Activated T-cell treated with anti-CD3 and anti-CD28 coated beads, Interleukin-2, amount 50 U/mL, for 72 hours (primary cell): ENCODE measurements at places on chromosomes 7 and 10. TPM values are rescaled to one million over a fixed set of nuclear protein-coding genes. Genes with fewer than 3 reads are reported as not detected.

- H3K27ac ChIP-seq, result no peak overlapping the region
- DNase-seq, result no peak
- no peaks in the 10 kb centered on the region for H3K36me3 ChIP-seq
- H3K27me3 ChIP-seq, result no peaks in the 10 kb centered on the region
- no peak overlapping the region for H3K4me3 ChIP-seq
Measured at GRCh38 chr10:11387044-11387443, 224.4 kb downstream of the USP6NL start.

DNA sequence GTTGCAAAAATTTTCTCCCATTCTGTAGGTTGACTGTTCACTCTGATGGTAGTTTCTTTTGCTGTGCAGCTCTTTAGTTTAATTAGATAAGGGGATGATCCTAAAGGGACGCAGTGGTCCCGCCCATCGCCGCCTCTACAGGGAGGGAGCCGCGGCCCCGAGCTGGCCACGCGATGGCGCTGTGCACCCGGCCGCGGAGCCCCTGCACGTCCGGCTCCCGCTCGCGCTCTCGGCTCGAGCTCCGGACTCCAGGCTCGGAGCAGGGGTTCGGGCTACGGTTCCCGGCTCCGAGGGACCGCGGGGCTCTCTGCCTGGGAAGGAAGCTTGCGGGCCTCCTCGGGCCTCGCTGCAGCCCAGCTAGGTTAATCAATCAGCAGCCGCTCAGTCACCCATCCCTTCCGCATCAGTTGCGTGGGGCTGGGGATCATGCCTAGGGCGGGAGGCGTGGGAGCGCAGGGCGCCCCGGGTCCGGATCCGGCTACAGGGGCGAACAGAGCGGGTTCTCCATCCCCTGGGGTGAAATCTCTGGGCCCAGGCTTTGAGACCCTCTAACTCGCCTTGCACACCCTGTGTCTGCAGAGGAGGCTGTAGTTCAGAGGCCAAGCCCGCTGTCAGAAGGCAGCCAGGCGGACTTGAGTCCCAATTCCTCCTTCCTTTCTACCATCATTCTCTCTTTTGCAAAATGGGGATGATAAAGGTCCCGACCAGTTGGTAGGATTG lies 97.9 kb downstream of the WDR11 start:
- H3K27ac ChIP-seq, result no peak overlapping the region
- H3K27me3 ChIP-seq, result peaks cover 41% of the 10 kb centered on the region
- peaks cover 9% of the 10 kb centered on the region for H3K4me1 ChIP-seq
- H3K4me3 ChIP-seq, result peak overlapping the region; percentile 58
- peaks cover 1% of the 10 kb centered on the region for H3K36me3 ChIP-seq
- peak; percentile 79 for DNase-seq

Gene OPN4
- not detected for total RNA-seq

- peak overlapping the region; percentile 93 for H3K27ac ChIP-seq
- peaks cover 55% of the 10 kb centered on the region for H3K4me1 ChIP-seq
- no peaks in the 10 kb centered on the region for H3K27me3 ChIP-seq
- H3K4me3 ChIP-seq, result peak overlapping the region; percentile 80
- peak; percentile 11 for DNase-seq
- no peaks in the 10 kb centered on the region for H3K36me3 ChIP-seq
Measured at GRCh38 chr10:109934958-109935793, 11.9 kb upstream of the XPNPEP1 start.

DNA sequence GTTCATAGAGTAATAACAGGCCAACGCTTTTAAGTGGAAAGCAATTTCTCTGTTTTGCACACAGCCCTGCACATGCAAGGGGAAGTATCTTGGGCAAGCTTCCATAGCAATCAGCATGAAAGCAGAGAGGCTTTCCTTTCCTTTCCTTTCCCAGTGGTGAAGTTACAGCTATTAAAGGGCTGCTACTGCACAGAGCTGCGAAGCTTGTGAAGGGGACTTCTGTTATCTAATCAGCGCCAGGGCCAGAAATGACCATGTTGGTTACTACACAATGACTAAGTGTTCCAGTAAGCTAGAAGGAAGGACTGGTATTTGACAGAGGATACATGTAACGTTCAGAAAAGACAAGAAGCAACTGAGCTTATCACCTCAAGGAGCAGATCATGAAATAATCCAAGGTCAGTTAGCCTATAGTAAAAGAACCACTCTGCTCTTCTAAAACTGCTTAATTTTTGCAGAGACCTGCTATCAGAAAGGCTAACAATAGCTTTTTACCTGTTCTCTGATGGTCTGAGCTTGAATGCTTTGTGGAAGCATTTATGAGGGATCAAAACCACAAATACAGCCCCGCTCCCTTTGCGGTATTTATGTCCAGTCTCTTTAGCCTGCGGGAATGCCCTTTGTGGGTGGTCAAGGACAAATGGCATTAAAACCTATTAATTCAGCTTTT lies 45.9 kb downstream of the SGMS1 start:
- no peaks in the 10 kb centered on the region for H3K27me3 ChIP-seq
- no peak overlapping the region for H3K27ac ChIP-seq
- H3K4me3 ChIP-seq, result no peak overlapping the region
- peaks cover 56% of the 10 kb centered on the region for H3K4me1 ChIP-seq

- no peak overlapping the region for H3K27ac ChIP-seq
- H3K36me3 ChIP-seq, result peaks cover 2% of the 10 kb centered on the region
- peak overlapping the region; percentile 87 for H3K4me3 ChIP-seq
- no peaks in the 10 kb centered on the region for H3K27me3 ChIP-seq
Measured at GRCh38 chr10:73494213-73494612, 1.6 kb downstream of the PPP3CB start.

DNA sequence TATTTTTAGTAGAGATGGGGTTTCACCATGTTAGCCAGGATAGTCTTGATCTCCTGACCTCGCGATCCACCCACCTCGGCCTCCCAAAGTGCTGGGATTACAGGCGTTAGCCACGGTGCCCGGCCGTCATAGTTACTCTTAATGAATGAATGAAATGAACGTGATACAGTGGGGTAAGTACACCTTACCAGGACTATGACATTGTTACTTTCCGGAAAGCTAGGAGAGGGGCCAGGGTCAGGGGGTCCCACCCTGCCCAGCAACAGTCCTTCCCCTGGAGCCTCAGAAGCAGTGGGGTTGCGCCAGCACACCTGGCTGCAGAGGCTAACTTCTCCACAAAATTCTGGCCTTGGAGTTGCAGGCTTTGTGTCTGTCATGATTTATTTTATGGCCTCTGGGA lies 21.4 kb downstream of the VSTM4 start:
- H3K36me3 ChIP-seq, result no peaks in the 10 kb centered on the region
- H3K4me3 ChIP-seq, result no peak overlapping the region
- no peak overlapping the region for H3K27ac ChIP-seq
- no peak for DNase-seq
- no peaks in the 10 kb centered on the region for H3K4me1 ChIP-seq

- H3K36me3 ChIP-seq, result no peaks in the 10 kb centered on the region
- H3K27ac ChIP-seq, result no peak overlapping the region
- H3K27me3 ChIP-seq, result no peaks in the 10 kb centered on the region
- DNase-seq, result no peak
Measured at GRCh38 chr7:120441850-120442249, 168.9 kb downstream of the KCND2 start.

DNA sequence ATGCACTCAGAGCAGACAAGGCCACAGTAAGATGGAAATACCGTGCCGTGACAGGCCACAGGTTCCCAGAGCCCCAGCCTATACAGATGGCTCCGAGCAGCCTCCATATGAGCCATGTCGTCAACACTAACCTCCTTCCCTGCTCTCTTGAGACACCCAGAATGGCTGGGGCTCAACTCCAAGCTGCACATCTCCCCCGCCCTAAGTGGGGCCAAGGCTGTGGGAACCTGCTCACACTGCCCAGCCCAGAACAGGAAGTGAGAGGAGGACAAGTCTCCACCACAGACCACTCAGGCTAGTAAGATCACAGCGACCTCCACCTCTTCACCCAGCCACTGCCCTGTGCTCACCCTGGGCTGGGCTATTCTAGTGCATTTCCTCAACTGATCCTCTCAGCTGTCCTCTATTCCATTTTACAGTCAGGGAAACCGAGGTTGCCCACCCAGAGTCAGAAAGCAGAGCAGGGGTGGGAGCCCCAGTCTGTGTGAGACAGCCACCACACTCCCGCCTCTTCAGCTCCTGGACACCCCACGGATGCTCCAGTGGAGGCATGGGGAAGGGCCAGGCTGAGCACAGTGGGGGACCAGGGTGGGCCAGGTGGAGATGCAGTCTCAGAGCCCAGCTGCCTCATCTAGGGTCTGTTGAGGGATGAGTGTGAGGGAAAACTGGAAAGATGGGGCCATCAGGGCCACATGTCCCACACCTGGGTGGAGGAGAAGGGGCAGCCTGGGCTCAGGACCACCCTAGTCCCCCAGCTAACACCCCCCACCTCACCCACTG lies 11.6 kb downstream of the GRID1 start:
- H3K36me3 ChIP-seq, result no peaks in the 10 kb centered on the region
- H3K4me1 ChIP-seq, result no peaks in the 10 kb centered on the region
- H3K4me3 ChIP-seq, result no peak overlapping the region
- peaks cover 14% of the 10 kb centered on the region for H3K27me3 ChIP-seq
- H3K27ac ChIP-seq, result no peak overlapping the region

DNA sequence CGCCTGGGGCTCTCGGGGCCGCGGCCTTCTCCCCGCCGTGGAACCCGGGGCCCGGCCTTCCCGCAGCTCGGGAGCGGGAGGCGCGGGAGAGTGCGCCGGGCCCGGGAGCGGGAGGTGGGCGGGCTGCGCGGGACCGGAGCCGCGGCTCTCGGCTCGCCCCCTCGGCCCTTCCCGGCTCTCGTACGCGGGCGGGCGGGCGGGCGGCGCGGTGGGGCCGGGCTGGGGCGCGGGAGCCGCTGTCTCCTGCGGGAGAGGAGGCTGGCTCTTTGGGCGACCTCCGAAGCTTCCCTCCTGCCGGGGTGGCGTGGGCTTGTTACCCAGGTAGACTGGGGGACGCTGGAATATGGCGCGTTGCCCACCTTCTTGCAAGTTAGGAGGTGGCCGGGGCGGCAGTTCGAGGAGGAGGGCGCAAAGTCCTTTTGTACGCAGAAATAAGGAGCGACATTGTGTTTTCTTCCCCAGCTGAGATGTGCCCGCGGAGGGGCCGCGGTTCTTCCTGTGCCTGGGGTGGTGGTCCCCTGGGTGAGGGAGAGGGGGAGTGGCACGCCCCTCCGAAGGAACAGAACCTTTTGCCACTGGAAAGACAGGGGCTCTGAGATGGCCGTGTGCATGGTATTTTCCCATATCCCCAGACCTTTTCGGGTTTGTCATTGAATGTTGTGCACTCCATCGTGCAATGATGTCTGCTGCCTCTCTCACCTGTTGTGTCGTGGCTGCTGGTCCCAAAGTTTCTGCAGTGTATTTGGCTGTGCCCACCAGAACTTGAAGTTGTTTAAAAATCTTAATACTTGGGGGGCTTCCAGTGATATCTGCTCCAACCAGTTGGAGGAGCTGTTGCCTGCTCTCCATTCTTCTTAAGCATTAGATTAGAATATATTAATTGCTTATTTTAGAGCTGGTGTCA lies 844 bp downstream of the NRF1 start:
- no peaks in the 10 kb centered on the region for H3K27me3 ChIP-seq
- peaks cover 72% of the 10 kb centered on the region for H3K4me1 ChIP-seq
- peak overlapping the region; percentile 97 for H3K4me3 ChIP-seq
- peak overlapping the region; percentile 95 for H3K27ac ChIP-seq

- H3K4me1 ChIP-seq, result no peaks in the 10 kb centered on the region
- no peaks in the 10 kb centered on the region for H3K36me3 ChIP-seq
- no peak overlapping the region for H3K27ac ChIP-seq
- peaks cover 23% of the 10 kb centered on the region for H3K27me3 ChIP-seq
Measured at GRCh38 chr7:24346129-24346528, 62.1 kb downstream of the NPY start.

Gene RBP4
- not detected for total RNA-seq

DNA sequence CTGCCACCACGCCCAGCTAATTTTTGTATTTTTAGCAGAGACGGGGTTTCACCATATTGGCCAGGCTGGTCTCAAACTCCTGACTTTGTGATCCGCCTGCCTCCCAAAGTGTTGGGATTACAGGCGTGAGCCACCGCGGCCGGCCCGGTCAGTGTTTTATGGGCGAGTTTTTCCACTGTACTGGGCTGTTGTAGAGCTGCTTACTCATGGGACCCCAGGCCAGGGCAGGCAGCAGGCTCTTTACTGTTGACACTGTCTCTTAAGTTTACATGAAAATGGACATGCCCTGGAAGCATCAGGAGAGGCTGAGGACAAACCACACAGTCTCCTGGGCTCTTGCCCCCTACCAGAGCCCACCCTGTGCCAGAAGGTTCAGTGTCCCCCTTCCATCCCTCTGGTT lies 11.2 kb downstream of the NACAD start:
- no peak for DNase-seq
- H3K4me1 ChIP-seq, result peaks cover 4% of the 10 kb centered on the region
- H3K4me3 ChIP-seq, result no peak overlapping the region
- no peaks in the 10 kb centered on the region for H3K27me3 ChIP-seq
- H3K27ac ChIP-seq, result no peak overlapping the region
- H3K36me3 ChIP-seq, result no peaks in the 10 kb centered on the region

Gene CNPY1
- total RNA-seq, result not detected

Gene WDR86
- 0.53 TPM for total RNA-seq

DNA sequence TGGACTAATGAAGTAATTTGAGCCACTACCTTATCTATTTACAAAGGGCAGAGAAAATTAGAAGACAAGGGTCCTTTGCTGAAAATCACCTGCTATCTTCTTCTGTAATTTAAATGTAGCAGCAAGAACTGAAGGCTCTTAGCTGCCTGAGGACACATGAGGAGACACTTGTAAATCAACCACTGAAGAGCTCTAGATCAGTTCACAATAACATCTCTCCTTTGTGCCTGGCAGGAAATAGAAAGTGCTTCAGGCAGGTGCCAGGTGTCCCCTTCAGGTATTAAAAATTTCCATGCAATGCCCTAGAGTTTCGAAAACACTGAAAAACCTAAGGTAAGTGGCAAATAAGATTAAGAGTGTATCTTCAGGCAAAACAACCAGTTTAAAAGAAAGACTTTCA lies 474.6 kb downstream of the GRM8 start:
- no peak overlapping the region for H3K27ac ChIP-seq
- H3K36me3 ChIP-seq, result no peaks in the 10 kb centered on the region
- DNase-seq, result no peak
- H3K27me3 ChIP-seq, result no peaks in the 10 kb centered on the region

DNA sequence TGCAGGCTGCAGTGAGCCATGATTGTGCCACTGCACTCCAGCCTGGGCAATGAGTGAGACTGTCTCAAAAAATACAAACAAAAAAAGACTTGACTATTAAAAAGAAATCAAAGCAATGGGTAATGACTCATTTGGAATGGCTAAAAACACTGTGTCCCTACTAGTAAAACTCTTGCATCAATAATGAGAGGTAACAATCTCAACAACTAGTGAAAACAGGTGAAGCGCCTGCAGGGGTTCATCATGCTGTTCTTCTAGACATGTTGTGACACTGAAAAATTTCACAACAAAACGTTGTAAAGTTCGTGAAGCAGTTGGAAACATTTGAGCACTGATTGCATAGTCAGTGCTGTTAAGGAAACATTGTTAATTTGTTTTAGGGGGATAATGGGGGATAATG lies 26.9 kb upstream of the SLC29A4 start:
- no peak for DNase-seq
- H3K36me3 ChIP-seq, result no peaks in the 10 kb centered on the region
- H3K4me3 ChIP-seq, result no peak overlapping the region
- H3K27me3 ChIP-seq, result no peaks in the 10 kb centered on the region
- no peak overlapping the region for H3K27ac ChIP-seq

- no peaks in the 10 kb centered on the region for H3K36me3 ChIP-seq
- peak overlapping the region; percentile 6 for H3K27ac ChIP-seq
- peaks cover 35% of the 10 kb centered on the region for H3K4me1 ChIP-seq
- H3K4me3 ChIP-seq, result peak overlapping the region; percentile 81
- no peaks in the 10 kb centered on the region for H3K27me3 ChIP-seq
- peak; percentile 82 for DNase-seq
Measured at GRCh38 chr10:103696411-103697145, 158.8 kb downstream of the SH3PXD2A start.

- peaks cover 17% of the 10 kb centered on the region for H3K4me1 ChIP-seq
- H3K27me3 ChIP-seq, result peaks cover 31% of the 10 kb centered on the region
- no peak overlapping the region for H3K4me3 ChIP-seq
- no peaks in the 10 kb centered on the region for H3K36me3 ChIP-seq
Measured at GRCh38 chr7:90242369-90243168, 2.4 kb upstream of the CFAP69 start.
